Melanocyte of skin (primary cell): ENCODE measurements at places on chromosomes 7 and 10. TPM values are rescaled to one million over a fixed set of nuclear protein-coding genes. Genes with fewer than 3 reads are reported as not detected.

Gene IQUB
- under 0.01 and 0.36 TPM in 2 replicates for total RNA-seq

Gene STEAP1B
- 37.1 and 37.9 TPM in 2 replicates for total RNA-seq

Gene AP5Z1
- total RNA-seq = 33.5 and 34.3 TPM in 2 replicates

Gene CCDC126
- 9.6 and 10.3 TPM in 2 replicates for total RNA-seq

Gene CRHR2
- not detected in 2 replicates for total RNA-seq

Gene CACUL1
- total RNA-seq = 35.0 and 35.3 TPM in 2 replicates

Gene NEUROG3
- not detected in 2 replicates for total RNA-seq

Gene CNTNAP2
- not detected in 2 replicates for total RNA-seq

Gene RHOBTB1
- total RNA-seq = 17.6 and 28.2 TPM in 2 replicates

Gene AGMO
- 0.15 and 0.33 TPM in 2 replicates for total RNA-seq

Gene IGFBP3
- total RNA-seq = 1.7 and 2.9 TPM in 2 replicates

Gene IL6
- total RNA-seq = 16.8 and 17.0 TPM in 2 replicates

Gene CDNF
- total RNA-seq = 0.33 and 0.93 TPM in 2 replicates

Gene SORCS1
- 1.7 and 2.8 TPM in 2 replicates for total RNA-seq

Gene GIMAP7
- not detected in 2 replicates for total RNA-seq

Gene TMEM176B
- not detected in 2 replicates for total RNA-seq

Gene C10orf53
- not detected in 2 replicates for total RNA-seq

Gene HPSE2
- total RNA-seq = 7.3 and 7.6 TPM in 2 replicates
